Neural crest cell (in vitro differentiated cells): ENCODE measurements at places on chromosomes 1 and 21.

- DNase-seq, result no peak
These were observed 19.2 kb upstream of the ALX3 start for GRCh38 chr1:110089561-110090275.

DNA sequence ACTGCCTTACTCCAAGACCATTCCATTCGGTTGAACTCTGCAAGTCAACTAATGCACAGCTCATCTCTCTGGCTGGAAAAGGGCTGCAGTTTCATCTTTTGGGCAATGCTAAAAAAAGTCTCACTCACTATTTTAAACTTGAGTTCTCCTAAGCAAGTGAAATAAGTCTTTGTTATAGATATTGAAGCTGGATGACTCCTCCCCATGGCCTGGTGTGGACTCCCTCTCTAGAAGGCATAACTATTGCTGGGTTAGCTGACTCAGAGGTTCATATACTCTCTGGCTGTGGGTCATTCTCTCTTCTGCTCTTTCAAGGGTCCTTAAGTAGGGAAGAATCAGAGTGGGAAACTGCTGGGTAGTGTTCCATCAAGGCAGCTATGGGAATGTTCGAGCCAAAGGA lies 88.0 kb downstream of the XCL2 start:
- no peak for DNase-seq

DNA sequence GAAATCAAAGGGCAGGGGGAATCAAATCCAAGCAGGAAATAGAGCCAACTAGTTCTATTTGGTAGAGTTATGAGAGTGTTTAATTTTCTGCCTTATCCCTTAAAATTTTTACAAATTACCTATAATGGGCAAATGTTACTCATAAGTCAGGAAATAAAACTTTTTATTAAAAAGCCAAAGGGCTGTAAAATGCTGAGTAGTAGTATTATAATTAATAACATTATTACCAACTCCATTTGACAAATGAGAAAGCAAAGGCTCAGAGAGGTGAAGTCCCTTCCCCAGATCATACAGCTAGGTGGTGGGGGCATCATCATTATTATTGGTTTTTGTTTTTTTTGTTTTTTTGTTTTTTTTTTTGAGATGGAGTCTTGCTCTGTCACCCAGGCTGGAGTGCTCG lies 3.4 kb downstream of the SELENON start:
- no peak for DNase-seq

DNA sequence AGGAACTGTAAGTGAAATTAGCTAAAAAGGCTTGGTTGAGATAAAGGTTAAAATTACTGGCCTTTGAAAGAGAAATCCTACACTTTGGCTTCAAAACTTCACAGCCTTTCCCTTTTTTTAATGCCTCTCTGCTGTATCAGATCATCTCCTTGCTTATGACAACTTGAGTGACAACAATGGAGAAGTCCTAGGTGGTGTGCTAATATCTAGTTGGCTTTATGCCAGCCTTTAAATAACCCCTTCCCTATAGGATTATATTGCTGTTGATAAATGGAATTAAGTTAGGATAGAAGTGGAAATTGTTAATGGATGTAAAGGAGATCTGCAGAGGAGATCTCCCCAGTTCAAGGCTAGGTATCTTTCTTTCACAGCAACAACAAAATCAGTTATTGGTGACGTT lies 130.2 kb upstream of the ATP1B1 start:
- no peak for DNase-seq

GRCh38 chr1:64877151-64877550 lies 89.2 kb downstream of the JAK1 start:
- DNase-seq, result no peak

DNA sequence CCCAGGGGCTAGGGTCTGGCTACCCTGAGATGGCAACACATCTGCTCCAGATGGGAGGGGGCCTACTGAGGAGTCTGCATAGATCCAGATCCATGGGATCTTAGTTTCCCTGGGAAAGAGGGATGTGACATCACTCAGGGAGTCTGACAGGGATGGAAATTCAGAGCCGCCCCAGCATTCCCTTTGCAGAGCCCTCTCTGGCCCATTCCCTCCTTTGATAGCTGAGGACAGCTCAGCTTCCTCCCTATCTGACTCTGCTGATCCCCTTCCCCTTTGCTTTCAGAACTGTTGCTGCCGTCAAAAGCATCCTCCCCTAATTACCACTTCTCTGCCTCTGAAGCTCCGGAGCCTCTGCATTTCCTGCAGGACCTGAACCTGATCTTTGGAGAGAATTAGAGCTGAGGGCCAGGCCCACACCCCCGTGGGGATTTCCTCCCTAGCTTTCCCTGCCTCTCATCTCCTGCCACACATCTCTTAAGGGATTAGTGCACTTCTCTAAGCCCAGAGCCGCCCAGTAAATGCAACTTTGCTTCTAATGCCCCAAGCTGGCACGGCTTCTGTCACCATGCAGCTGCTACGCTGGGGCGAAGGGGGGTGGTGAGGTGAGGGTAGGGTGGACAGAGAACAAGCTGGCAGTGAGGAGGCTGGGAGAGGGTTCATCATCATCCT lies 9.5 kb upstream of the ASCL5 start:
- no peak for DNase-seq

DNA sequence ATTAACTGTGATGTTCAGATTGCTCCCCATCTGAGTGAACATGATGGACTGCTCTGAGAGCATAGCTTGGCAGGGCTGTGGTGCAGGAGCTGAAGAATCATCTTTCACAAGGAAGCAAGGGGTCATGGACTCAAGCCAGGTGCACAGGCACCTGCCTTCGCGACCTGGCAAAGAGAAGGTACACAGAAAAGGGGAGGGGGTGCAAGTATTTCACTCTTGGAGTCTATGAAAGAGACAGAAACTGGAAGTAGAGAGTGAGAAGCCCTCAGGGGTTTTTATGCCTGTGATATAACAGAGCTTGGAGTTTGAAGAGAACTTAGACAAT lies 232.6 kb upstream of the PLXNA2 start:
- no peak for DNase-seq

DNA sequence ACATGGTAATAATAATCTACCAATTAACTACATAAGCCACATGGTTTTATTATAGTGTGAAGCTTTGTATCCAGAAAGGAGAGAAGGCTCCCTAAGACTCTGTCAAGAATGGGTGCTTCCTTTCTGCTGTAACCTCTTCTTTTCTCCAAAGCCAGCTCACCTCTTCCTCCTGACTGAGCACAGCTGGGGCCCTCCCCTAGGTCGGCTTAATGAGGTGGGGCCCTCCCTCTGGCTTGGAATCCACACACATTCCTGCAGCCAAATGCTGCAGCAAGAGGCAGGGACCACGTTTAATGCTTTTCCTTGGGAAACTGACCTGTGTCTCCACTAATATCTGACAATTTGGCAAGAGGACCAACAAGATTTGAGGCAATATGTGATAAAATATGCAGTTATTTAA lies 94.8 kb downstream of the DSCAM start:
- no peak for DNase-seq

DNA sequence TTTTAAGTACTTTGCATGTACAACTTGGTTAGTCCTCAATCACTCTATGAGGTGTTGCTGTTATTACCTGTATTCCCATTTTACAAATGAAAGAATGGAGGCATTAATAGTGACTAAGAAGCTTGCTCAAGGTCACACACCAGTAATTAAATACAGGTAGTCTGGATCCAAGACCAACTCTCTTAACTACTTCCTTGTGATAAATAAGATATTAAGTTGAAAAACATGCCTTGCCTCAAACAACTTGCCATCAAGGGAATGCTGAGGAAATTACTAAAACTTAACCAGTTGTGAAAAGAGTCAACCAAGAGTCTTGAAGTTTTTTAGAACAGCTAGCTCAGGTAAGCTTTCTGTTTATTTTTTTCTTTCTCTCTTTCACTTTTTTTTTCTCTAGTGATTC lies 21.0 kb upstream of the LAMC1 start:
- DNase-seq, result no peak

DNA sequence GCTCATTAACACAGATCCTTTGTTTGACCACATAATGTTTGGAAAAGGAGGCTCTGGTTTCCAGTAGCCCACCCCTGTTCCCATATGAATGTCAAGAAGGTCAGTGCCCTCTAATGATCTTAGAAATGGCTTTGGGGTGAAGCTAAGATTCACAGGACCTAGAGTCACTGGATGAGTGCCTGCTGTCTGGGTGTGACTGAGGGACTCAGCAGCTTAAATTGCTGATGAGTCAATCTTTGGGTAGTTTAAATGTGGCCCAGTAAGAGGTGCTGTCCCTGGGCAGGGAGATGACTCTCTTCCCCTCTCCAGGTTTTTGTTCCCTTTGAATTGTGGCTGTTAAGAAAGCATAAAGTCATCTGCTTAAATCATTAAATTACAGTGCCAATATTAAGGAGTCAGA lies 50.6 kb downstream of the L1TD1 start:
- no peak for DNase-seq

GRCh38 chr21:44379991-44380865 lies 26.8 kb downstream of the TRPM2 start:
- DNase-seq, result no peak

- no peak for DNase-seq
These were observed 291.4 kb downstream of the LRRC40 start for GRCh38 chr1:69913977-69914376.

- no peak for DNase-seq
These were observed 872 bp downstream of the GPBP1L1 start for GRCh38 chr1:45685308-45686014.

DNA sequence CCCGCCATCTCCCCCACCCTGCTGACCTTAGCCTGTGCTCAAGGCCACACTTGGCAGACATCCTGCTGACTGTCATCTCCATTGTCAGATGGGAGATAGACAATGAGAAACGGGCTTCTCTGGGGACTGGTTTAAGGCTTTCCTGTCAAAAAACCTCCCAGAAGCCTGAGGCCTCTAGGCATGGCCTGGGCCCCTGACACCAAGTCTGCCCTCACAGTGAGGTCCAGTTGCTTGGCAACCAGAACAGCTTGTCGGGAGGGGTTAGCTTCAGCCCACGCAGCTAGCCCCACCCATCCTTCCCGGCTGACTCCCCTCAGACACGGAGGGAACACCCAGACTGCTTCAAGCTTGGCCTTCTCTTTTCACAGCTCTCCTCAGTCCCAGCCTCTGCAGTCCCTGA lies 11.0 kb downstream of the PLEKHA6 start:
- peak; percentile 36 for DNase-seq

- DNase-seq, result no peak
These were observed 12.0 kb downstream of the VAV3 start for GRCh38 chr1:107952989-107953388.

DNA sequence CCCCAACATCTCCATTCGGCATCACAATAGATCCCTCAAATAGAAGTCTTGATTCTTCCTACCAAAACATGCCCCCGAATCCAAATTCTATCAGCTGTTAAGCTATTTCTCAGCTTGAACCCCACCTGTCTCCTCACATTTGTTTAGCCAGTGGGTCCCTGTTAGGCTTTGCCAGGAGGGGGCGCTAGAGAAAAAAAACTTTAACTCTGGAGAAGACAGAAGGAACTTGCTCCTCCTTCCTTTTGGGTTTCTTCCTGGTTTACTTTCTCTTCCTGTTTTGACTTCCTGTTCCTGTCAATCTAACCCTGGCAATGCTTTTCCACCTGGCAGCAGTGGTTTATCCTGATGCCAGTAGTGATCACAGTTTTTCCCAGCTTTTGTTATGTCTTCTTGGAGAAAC lies 95.6 kb upstream of the KCNK1 start:
- peak; percentile 53 for DNase-seq

DNA sequence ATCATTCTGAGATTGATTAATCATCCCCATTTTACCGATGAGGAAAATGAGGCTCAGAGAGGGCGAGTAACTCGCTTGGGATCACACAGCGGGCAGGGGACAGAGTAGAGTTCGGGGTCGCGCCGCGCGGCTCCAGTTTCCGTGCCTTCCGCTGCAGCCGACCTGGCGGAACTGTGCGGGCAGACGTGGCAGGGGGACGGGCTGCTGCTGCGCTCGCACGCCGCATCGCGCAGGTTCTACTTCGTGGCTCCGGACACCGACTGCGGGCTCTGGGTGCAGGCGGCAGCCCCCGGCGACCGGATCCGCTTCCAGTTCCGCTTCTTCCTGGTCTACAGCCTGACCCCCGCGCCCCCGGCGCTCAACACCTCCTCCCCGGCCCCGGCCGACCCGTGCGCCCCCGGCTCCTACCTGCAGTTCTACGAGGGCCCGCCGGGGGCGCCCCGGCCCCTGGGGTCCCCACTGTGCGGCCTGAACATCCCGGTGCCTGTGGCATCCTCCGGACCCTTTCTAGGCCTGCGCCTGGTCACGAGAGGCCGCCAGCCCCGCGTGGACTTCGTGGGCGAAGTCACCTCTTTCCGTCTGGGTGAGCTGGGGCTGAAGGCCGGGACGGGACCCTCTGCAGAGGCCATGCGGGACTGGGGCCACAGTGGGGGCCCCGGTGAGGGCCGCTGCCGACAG lies 2.3 kb downstream of the LDLRAD2 start:
- peak; percentile 60 for DNase-seq

DNA sequence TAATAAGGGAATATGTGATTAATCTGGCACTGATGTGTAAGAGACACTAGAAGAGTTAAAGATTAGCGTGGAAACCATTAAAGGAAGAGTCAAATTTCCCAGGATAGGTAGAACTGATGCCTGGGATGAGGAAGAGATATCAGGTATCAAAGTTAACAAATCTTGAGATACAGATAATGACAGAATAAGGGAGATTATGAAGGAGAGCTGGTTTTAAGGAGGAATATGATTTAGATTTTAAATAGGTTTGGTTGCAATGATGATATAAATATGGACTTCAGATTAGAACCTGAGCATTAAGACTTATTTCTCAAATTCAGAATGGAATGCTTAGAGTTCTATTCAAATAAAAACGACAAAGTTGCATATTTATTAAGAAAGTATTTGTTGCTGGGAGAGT lies 26.2 kb downstream of the MAGI3 start:
- no peak for DNase-seq

- DNase-seq, result no peak
These were observed 3.9 kb downstream of the RPS6KC1 start for GRCh38 chr1:213054733-213055591.

DNA sequence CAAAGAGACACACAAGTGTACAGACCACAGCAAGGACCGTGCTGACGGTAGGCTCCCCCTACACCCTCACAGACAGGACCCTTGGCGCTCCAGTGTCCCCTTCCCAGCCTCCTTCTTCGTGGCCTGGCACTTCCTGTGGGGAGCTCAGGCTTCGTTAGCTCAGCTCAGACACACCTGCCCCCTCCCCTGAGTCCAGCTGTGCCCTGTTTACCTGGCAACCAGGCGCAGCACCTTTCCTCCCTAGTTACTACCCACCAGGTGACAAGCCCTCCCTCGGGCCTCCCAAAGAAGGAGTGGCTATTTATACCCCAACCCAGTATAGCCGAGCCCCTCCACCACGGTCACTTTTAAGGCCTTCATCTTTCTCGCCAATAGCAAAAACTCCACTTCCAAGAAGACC lies 4.7 kb downstream of the CELF3 start:
- no peak for DNase-seq

DNA sequence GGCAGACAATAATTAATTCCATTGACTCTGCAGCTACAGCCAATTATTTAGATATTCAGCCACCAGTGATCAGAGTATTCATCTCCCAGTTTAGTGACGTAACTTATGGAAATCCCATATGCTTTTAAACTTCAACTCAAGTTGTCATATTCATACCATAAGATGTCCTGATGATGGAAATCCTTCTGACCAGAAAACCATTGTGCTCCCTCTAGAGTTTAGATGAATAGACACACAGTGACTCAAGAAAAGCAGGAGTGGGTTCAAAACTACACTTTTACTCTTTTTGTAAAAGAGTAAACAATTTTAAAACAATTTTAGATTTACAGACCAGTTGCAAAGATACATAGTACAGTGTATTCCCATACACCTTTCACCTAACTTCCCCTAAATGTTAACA lies 463.7 kb downstream of the KCNT2 start:
- no peak for DNase-seq

GRCh38 chr1:228799924-228800323 lies 64.6 kb downstream of the RHOU start:
- DNase-seq, result no peak

- DNase-seq, result no peak
These were observed 103.1 kb downstream of the TOMM20 start for GRCh38 chr1:235025422-235025984.
